ENCODE measurements at places on chromosomes 12 and 14. TPM values are rescaled to one million over a fixed set of nuclear protein-coding genes. Genes with fewer than 3 reads are reported as not detected.
A peak's percentile ranks its signal among the peaks of the same experiment; 100 is the strongest.

DNA sequence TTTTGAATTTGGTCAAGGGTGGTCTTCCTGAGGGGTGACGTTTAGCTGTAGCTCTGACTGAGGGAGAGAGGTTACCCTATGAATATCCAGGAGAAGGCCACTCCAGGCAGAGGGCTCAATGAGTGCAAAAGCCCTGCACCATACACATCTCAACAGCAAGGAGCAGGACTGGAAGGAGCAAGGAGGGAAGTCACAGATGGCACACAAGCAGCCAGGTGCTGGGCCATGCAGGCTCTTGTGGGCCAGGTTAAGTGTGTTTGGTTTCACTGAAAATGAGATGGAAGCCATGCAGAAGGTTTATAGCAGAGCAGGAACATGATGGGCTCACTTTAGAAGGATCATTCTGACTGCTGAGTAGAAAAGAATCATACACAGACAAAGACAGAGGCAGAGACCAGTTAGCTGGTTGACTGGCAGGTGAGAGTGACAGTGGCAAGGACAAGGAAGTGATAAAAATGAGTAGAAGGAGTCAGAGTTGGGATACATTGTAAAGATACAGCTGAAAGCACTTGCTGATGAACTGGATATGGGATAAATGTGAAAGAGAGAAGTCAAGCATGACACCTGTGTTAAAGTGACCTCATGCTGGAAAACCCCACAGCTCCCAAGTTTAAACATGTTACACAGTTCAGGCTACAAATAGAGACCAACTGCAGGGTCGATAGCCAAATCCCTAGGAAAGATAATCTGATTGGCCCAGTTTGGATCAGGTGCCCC is 81.2 kb downstream of the PRKD1 start:
- H3K4me1 ChIP-seq, result no peaks in the 10 kb centered on the region
- no peak overlapping the region for H3K27ac ChIP-seq
- H3K36me3 ChIP-seq, result no peaks in the 10 kb centered on the region
- no peak for DNase-seq
- H3K4me3 ChIP-seq, result no peak overlapping the region

SDR9C7 gene
- total RNA-seq, result not detected

GRCh38 chr14:80325688-80326087 is 114.4 kb upstream of the DIO2 start:
- DNase-seq, result no peak
- no peaks in the 10 kb centered on the region for H3K36me3 ChIP-seq
- H3K4me1 ChIP-seq, result no peaks in the 10 kb centered on the region
- no peaks in the 10 kb centered on the region for H3K27me3 ChIP-seq
- H3K4me3 ChIP-seq, result no peak overlapping the region

DNA sequence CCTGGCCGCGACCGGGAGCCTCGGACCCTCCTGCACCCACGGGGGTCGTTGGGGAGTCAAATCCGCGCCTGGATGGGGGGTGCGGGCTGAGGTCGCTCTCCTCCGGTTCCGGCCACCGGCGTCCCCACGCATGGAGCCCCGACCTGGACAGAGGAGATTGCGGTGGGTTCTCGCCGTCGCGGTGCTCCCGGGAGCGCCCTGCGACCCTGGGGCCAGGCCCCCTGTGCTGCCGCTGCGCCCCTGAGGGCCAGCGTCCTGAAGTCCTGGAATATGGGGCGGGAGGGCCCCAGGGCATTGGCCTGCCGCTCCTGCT is 345 bp downstream of the ASPG start:
- no peaks in the 10 kb centered on the region for H3K36me3 ChIP-seq
- H3K4me1 ChIP-seq, result no peaks in the 10 kb centered on the region
- no peak overlapping the region for H3K27ac ChIP-seq
- no peak for DNase-seq
- H3K4me3 ChIP-seq, result no peak overlapping the region

- peak overlapping the region; percentile 62 for H3K4me3 ChIP-seq
- no peak overlapping the region for H3K27ac ChIP-seq
- no peaks in the 10 kb centered on the region for H3K27me3 ChIP-seq
- DNase-seq, result peak; percentile 69
- no peaks in the 10 kb centered on the region for H3K36me3 ChIP-seq
Measured at GRCh38 chr12:48903982-48904411, 21.3 kb downstream of the FKBP11 start.

DNA sequence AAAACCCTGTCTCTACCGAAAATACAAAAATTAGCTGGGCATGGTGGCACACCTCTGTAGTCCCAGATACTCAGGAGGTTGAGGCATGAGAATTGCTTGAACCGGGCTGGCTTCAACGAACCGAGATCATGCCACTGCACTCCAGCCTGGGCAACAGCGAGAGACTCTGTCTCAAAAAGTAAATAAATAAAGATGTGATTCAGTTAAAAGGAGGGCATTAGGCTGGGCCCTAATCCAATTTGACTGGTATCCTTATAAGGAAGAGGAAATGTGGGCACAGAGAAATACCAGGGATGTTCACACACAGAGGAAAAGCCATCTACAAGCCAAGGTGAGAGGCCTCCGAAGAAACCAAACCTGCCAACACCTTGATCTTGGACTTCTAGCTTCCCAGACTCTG is 10.1 kb upstream of the DCAF4 start:
- peaks cover 1% of the 10 kb centered on the region for H3K4me1 ChIP-seq
- no peak overlapping the region for H3K4me3 ChIP-seq
- H3K27ac ChIP-seq, result no peak overlapping the region

DNA sequence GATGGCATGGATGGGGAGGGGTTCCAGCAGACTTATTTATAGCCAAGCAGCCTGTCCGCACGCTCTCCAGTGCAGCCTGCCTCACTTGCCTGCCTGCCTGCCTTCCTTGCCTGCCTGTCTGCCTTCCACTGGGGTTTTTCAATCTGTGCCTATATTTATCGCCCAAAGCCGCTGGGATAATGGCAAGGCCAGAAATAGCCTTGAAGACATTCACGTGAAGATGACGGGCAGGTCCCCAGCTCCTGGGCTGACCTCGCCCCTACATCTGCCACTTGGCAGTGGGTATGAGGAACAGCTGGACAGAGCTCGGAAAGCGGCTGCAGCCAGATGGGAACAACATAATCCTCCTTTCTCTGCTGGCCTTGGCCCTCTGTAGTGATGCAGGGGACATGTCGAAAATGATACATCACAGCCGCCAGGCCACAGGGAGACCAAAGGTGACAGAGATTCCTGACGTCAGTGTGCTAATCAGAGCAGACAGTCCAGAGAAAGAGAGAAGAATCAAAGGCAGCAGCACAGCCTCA is 53.3 kb downstream of the PITPNM2 start:
- no peaks in the 10 kb centered on the region for H3K27me3 ChIP-seq
- H3K27ac ChIP-seq, result no peak overlapping the region
- no peak for DNase-seq
- no peaks in the 10 kb centered on the region for H3K36me3 ChIP-seq
- peaks cover 5% of the 10 kb centered on the region for H3K4me1 ChIP-seq
- no peak overlapping the region for H3K4me3 ChIP-seq

KSR2 gene
- total RNA-seq, result 0.05 TPM

CLEC6A gene
- not detected for total RNA-seq

DNA sequence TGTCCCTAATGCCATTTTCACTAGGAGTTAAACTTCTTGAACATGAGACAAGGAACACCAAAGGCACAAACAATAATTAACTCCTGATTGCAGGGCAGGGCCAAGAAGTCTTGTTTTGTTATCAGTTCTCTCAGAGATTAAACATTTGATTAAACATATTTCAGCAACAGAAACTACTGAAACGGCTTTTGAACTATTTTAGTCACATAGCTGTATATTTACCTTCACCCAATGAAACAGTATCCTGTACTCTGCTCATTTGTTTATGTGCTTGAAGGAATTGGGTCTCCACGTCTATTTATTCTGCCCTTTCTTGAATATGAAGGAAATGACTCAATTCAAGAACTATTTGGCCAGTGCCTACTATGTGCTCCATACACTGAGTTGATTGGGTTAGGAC is 51.3 kb upstream of the PTCSC3 start:
- no peaks in the 10 kb centered on the region for H3K36me3 ChIP-seq
- H3K27ac ChIP-seq, result no peak overlapping the region
- H3K4me1 ChIP-seq, result no peaks in the 10 kb centered on the region
- no peak overlapping the region for H3K4me3 ChIP-seq

DNA sequence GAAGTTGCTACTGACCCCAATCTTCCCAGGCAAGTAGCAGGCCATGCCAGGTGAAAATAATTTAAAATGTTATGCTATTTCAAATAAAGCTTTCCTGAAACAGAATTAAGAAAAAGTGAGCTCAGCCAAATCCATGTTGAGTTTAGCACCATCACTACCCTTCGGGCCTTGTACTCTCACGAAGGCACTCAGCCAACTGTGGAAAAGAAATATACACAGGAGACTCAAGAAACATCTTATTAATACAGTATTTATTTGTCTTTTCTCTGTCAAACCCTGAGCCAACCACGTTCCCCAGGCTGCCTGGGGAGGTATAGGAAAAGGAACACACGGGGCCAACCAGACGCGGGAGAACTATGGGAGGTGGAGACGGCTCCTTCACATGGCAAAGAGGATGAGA is 10.9 kb downstream of the ATP5MC2 start:
- DNase-seq, result no peak
- H3K4me1 ChIP-seq, result peaks cover 4% of the 10 kb centered on the region
- H3K27me3 ChIP-seq, result no peaks in the 10 kb centered on the region
- peaks cover 67% of the 10 kb centered on the region for H3K36me3 ChIP-seq

- no peak overlapping the region for H3K27ac ChIP-seq
- no peaks in the 10 kb centered on the region for H3K4me1 ChIP-seq
- no peaks in the 10 kb centered on the region for H3K36me3 ChIP-seq
- peaks cover 34% of the 10 kb centered on the region for H3K27me3 ChIP-seq
Measured at GRCh38 chr12:207804-208203, 6.2 kb downstream of the SLC6A12 start.

LRFN5 gene
- not detected for total RNA-seq

DNA sequence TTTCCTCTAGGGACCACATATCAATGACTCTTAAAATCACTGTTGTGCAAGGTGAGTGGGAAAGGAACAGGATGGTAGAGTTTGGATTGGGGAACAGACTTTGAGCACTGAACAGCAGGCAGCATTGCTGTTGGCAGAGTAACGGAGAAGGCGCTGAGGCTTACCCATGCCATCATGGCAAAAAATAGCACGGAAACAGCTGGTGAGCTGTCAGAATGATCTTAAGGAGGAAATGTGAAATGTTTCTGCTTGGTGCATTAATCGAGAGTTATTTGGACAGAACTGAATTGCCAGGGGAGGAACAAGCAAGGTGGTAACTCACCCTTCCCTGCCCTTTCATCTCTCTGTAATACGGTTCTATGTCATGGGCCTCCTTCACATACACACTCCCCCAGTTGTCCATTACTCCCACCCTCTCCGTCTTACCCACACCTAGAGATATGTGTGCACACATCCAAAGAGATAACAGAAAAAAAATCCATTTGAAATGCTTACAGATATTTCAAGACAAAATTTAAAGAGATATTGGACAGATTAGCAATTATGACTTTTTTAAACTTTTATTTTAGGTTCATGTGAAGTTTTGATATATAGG is 572.5 kb downstream of the DIO2 start:
- no peaks in the 10 kb centered on the region for H3K36me3 ChIP-seq
- no peaks in the 10 kb centered on the region for H3K4me1 ChIP-seq
- H3K27me3 ChIP-seq, result no peaks in the 10 kb centered on the region
- no peak overlapping the region for H3K4me3 ChIP-seq
- DNase-seq, result no peak

Data from activated T-helper 2 cell treated with anti-CD3 and anti-CD28 coated beads, Interferon-gamma antibody, Interleukin-2, Interleukin-4, amounts not matched to agents 10 μg/mL and 5 μg/mL and 100 μg/mL, durations not matched to agents 14 hours and 24 hours and 36 hours (primary cell).